MG63 (cell line): ENCODE measurements at places on chromosomes 2 and 18. TPM values are rescaled to one million over a fixed set of nuclear protein-coding genes. Genes with fewer than 3 reads are reported as not detected.

DNA sequence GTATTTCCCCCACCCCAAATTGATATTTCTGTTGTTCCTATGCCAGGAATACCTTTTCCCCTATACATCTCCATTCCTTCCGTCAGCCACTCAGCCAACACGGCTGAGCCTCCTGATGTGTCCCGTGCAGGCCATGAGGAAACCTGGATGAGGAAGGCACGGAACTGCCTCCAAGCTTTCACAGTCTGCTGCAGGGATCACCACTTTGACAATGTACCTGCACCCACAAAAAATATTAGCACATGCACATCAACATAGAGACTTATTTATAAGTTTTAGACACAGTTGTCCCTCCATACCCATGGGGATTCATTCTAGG lies 101.4 kb upstream of the PPP1CB start:
- DNase-seq = no peak

- DNase-seq = no peak
These were observed 90.3 kb downstream of the CLHC1 start for GRCh38 chr2:55141572-55142413.

DNA sequence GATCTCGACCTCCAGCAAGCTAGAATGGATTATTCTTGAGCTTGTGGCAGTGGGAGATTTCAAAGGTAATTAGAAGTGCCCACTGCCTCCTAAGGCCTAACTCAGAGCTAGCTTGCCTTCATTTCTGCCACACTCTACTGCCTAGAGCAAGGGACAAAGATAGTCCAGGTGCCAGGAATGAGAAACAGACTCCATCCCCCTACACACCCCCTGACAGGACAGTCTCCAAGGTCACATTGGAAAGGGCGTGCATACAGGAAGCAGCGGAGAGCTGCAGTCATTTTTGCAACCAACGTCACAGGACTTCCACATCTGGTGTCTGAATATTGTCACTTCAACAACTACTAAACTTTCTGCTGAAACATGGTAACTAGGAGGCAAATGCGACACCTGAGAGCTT lies 101.0 kb upstream of the SH3BP4 start:
- no peak for DNase-seq

DNA sequence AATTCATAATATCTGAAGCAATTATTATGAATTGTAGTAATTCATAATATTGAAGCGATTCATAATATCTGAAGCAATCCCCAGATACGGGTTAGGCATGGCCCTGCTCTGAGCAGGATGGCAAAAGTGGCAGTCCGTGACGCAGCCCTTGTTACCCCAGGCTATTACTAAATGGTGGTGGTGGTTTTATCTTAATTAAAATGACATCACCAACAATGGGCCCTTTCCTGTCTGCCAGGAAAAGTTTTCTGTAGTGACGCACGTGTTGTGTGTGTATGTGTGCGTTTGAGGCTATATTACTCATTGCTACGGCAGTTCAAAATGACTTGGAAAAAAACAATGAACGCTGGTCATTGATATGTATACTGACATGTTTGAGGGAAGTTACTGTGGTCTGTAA lies 10.6 kb upstream of the MOCOS start:
- DNase-seq = no peak

The MAPRE3 gene
- 4.8 and 7.9 TPM in 2 replicates for total RNA-seq
